Activated CD8-positive, alpha-beta memory T cell treated with anti-CD3 and anti-CD28 coated beads for 1 hour (primary cell): ENCODE measurements at places on chromosomes 5 and 9.

DNA sequence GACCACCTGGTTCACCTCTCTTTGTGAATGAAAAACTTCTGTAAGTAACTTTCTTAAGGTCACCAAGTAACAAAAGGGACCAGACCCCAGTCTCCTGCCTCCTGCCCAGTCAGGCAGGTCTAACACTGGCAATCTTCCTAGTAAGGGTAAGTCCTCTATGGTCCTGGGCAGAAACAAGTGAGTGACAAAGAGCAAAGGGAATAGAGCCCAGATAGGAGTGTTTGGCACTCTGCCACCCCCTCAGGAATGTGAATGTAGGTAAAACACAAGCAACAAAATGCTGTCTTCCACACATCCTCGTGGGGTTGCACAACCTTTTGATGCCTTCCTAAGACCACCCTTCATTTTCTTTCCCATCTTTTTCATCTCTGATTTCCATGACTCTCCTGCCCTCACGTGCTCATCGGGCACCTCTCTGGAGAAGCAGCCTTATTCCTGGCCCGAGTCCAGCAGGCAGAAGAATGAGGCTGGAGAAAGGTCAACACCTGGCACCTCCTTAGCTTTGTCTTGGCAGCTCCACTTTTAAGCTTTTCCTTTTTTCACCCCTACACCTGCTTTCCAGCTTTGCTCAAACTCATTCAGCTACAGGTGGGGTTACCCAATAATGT, 90.2 kb upstream of the LHFPL2 start:
- no peak for DNase-seq

DNA sequence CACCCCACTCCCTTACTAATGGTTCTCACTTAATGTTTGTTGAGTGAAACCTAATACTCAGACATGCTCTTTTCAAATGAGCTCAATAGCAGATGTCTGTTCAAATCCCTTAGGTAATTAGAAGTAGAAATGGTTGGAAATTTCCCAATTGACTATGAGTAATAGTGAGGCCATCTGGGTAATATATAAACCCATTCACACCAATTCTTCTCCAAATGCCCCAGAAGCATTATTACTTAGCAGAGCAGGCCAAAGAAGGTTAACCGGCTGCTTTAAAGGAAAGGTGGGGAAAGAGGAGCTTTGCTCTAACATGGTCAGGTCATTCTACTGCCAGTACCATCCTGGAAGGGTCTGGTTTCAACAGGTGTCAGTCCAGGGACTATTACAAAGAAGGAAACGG, 119.5 kb upstream of the MTAP start:
- no peak for DNase-seq

DNA sequence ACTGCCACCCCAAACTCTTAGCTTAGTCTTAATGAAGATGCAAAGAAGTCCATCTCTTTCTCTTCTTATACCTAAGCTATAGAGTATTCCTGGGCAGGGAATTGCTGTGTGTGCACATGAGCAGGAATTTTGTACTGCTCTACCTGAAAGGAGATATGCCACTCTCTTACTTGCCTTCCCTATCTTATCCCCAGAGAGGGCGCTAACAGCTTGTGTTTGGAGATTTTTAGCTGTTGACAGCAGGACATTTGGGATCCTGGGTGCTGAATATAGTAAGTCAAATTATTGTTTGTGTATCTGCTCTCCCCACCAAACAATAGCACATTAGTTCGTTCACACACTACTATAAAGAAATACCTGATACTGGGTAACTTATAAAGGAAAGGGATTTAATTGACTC, 159.5 kb downstream of the GABRG2 start:
- DNase-seq, result no peak

DNA sequence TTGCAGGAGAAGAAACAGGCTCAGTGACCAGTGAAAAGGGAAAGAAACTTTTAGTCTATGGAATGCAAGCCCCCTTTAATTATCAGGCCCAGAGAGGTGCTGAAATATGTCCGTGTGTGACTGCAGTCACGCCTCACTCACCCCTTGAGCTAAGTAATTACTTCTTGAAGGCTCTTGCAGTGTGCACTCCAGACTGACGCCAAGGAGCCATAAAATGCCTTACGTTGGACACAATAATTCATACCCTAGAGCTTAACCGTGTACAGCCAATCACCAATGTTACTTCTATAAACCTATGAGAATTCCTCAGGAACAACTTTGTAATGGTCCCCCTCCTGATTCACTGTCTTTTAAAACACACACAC, 242.2 kb downstream of the SYK start:
- DNase-seq, result no peak

DNA sequence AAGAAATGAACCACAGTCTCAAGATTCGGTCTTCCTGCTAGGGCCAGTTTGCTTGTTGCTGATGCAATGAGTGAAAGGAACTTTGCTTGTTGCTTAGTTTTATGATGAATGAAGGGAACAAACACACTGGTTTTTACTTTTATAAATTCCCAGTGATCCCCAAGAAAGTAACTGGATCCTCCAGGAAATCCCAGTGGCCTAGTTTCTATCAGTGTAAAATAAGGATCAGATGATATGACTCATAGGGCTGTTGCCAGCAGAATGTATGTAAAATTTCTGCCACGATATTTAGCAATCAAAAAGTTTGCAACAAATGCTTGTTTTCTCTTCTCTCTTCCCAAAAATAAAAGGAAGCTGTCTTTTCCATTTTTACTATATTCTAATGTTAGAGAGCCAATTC, 160.1 kb upstream of the CDKN2B start:
- no peak for DNase-seq

GRCh38 chr9:90038763-90039162, 434.0 kb downstream of the GADD45G start:
- DNase-seq, result no peak

DNA sequence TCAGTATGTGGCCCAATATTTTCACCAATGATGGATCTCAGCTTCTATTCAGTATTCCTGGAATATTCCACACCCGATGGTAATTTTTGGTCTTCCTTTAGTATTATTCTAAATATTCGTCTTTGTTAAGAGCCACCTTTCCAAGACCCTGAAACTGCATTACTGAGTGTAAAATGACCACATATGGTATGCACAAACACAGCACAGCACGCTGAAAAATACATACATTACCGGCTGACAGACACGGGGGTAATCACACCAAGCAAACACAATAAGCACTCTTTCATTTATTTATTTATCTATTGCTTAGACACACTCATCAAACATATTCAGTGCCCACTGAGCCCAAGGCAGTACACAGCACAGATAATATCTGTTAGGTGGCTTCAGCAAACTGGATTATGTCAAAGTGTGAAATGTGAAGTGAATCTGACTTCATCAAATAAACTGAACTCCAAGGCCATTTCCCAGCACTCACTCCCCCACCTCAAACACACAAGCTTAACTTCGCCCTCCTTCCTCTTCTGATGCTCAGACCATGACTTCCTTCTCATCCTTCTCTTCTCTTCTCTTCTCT, 1637.8 kb upstream of the C9orf72 start:
- DNase-seq, result no peak

- DNase-seq, result no peak
These were observed 50.5 kb downstream of the HACD4 start for GRCh38 chr9:20980832-20981455.

GRCh38 chr5:15737036-15737821, 237.2 kb downstream of the FBXL7 start:
- DNase-seq, result no peak

- DNase-seq, result no peak
These were observed 3.4 kb upstream of the PSD2 start for GRCh38 chr5:139792218-139792617.

- no peak for DNase-seq
These were observed 122.0 kb downstream of the DRD1 start for GRCh38 chr5:175321927-175322532.

- DNase-seq, result no peak
These were observed 51.5 kb upstream of the NKD2 start for GRCh38 chr5:956941-957747.

DNA sequence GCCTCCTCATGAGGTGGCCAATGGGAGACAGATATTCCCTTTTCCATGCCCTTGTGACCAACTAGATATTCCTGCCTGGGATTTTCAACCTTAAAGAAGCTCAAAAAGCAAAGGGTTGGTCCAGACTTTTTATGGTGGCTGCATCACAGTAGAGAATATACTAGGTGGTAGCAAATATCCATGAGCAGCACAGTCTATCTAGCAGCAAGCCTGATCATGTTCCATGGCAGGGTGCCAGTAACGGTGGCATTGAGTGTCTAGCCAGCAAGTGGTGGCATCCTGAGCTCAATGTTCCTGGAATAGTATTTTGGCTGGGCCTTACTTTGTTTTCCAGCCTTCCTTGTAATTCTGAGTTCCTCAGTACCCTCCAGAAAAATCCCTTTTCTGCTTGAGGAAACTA, 25.8 kb downstream of the CDC25C start:
- DNase-seq, result no peak

- no peak for DNase-seq
These were observed at the start of gene RAI14 for GRCh38 chr5:34656001-34656699. Gene RAI14, plus strand, starts transcription at chr5:34656328. Its CDS starts 30,592 bp downstream, at chr5:34686920.

DNA sequence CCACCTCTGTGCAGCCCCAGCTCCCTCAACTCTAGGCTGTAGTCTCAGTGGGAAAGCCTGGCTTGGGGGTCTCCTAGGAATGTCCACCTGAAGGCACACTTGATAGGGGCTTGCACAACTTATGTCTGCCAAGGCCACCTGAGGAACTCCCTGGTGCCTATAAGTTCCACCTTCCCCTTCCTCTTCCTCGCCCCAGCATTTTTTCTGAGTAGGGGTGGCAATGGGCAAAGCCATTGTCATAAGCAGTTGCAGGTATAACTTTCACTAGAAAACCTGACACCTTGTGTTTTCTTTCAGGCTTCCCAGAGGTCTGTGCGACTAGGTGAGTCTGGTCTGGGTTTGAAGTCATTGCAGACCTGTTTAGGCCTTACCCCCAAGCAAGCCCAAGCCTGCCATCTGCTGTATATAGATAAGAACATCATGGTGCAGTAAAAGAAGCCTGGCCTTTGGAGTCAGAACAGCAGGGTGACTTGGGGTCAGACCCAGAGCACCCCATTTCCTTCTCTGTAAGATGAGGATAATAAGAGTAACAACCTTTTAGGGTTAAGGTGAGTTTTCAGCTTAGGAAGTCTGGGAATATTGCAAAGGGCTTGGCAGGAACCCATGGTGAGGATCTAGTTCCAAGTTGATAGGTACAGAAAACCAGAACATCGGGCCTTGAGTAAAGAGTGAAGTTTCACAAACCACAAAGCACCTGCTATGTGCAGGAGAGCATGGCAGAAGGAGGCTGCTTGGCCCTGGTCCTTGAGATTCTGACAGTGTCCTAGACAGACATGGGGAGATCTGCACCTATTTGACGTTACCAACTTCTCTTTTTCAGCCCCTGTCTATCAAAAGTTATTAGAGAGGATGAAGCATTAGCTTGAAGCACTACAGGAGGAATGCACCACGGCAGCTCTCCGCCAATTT, 33.8 kb downstream of the TGFBI start:
- DNase-seq, result no peak

DNA sequence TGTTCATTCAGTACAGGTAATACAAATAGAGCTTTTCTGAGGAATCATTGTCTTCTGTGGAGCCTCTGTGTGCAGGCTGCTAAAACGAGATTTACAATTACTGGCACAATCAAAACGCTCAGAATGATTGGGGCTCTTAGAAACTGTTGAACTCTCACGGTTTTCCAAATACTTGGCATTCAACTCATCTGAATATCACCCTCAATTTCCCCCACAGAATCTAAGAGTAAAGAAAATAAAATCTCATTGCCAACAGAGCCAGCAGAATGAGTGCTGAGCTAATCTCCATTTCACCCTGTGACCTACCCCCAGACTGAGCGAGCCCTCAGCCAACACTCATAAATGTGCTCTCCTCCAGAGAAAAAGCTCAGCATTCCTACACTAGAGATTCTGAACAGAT, 35.3 kb upstream of the TMED7 start:
- DNase-seq, result no peak

DNA sequence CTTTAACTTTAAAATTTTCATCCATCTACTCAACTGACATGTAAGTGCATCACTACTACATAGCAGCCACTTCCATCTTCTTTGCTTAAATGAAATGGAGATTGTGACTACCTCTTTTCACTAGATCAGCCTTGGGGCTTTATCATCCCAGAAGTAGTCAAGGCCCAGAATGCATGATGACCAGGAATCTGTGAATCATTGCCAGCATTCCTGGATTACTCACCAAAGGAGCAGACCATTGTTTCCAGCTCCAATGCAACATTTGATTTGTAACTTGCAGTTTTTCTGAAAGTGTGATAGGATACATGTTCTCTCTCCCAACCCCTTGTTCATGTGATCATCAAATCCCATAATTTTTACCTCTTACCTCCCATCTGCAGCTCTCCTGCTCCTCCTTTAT, 65.1 kb downstream of the PLPPR1 start:
- DNase-seq, result no peak

GRCh38 chr9:70137577-70137976, 93.9 kb downstream of the MAMDC2 start:
- no peak for DNase-seq

DNA sequence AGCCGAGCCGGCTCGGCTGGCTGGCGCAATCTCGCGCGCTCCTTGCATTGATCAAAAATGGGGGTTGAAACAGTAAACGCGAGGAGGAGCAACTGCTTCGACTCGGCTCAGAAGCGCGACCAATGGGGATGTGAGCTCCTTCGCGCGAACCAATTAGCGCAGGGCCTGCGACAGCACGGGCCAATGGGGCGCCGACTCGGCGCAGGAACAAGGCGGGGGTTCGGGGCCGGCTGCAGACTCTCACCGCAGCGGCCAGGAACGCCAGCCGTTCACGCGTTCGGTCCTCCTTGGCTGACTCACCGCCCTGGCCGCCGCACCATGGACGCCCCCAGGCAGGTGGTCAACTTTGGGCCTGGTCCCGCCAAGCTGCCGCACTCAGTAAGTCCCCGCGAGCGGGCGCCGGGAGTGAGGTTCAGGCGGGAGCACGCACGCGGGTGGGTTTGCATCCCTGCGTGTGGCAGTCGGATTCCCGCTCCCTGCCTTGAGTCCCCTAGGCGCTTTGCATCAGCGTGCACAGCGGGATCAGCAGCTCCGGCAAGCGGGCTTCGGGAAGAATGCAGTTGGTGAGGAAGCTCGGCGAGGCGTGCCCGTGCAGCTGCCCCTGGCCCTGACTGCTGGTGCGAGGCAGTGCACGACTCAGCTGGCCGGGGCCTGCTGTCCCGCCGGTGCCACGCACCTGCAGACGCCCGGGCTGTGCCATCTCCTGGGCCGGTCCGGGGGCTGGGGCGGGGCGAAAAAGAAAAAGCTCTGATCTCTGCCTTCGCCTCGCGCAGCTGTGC, at the start of gene PSAT1:
PSAT1 (plus strand) TSS at position 233 of the 779 bp plus-strand sequence; CDS start at position 319, 86 bp downstream.
- peak; percentile 58 for DNase-seq

- no peak for DNase-seq
These were observed 71.2 kb downstream of the NIPSNAP3B start for GRCh38 chr9:104835161-104835560.

DNA sequence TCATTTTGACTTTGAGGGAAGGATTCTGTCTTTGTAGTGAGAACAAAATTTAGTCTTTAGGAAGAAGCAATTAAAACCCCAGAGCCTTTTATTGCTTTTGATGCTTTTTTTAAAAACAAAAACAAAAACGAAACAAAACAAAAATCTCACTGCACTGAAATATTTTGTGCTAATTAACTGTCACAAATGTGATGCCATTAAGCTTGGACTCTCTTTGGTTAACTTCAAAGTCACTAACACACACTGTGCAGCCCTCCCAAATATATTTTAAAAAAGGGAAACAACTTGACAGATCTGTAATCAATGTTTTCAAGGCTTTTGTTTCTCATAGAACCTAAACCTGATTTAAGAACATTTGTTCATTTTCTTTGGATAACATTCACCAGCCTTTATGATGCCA, 290.7 kb downstream of the MAST4 start:
- no peak for DNase-seq

GRCh38 chr9:90996154-90997065, 194.8 kb downstream of the SYK start:
- no peak for DNase-seq
